ENCODE measurements at places on chromosomes 13 and 19.

GRCh38 chr19:6292006-6292405 lies 12.2 kb upstream of the MLLT1 start:
- DNase-seq: no peak

DNA sequence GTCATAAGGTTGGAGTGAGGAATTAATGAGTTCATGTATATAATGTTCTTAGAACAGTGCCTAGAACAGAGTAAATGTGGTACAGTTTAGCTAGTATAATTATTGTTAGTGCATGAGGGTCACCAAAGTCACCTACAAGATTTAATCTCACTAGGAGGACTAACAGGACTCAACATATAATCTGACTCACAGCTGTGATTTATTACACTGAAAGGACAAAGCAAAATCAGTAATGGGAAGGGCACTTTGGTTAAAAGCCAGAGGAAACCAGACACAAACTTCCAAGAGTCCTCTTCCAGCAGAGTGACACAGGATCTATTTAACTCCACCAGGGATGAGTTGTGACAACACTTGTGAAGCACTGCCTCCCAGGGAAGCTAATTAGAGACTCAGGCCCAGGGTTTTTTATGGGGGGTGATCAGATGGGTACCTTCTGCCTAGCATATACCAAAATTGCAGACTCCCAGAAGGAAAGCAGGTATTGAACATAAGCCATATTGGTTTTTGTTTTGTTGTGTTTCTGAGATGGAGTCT lies 341.2 kb upstream of the DACH1 start:
- DNase-seq: no peak

- DNase-seq: no peak
These were observed 4.0 kb upstream of the RFXAP start for GRCh38 chr13:36815062-36815461.

DNA sequence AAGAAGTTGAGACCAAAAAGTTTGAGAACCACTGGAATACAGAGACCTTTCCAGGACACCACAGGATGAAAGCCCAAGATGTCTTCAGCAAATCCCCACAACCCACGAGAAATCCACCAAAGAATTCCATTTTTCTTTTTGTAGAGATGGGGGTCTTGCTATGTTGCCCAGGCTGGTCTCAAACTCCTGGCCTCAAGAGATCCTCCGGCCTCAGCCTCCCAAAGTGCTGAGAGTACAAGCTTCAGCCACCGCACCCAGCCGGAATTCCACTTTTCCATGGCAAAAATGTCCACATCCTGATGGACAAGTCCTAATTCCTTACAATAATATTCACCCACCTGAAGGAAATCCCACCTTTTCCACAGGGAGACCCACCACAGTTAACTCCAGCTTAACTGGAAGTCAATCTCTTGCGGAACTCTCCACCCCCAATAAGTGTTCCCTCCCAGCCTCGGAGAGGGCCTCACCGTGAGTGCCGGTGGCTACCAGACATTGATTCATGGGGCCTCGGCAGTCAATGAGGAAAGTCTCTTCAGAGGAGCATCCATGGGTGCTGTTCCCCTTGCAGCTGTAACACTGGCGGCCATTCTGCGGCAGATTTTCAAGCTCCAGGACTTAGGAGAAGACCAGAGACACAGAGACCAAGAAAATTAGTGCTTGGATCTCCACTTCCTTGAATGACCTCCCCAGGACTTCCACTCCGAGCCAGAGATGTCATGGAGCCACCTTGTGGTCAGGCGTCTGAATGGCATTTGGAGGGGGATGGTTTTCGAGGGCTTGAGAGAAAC lies 12.3 kb upstream of the CADM4 start:
- DNase-seq: no peak

DNA sequence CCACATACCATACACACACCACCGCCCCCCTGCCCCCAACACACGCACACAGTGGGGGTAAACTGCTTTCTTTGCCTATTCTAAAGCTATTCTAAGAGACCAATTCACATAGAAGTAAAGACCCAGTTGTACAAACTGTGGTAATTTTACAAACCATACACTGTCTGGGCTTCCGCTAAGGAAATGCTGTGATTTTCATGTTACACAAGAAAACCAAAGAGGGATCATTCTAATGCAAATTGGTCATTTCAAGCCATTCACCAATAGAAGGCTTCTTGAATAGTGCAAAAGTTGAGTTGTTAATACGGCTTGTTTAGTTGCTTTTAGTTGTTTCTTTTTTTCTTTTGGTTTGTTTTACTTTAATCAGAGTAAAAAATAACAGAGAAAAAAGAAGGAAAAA lies 202.8 kb downstream of the EFNB2 start:
- no peak for DNase-seq

DNA sequence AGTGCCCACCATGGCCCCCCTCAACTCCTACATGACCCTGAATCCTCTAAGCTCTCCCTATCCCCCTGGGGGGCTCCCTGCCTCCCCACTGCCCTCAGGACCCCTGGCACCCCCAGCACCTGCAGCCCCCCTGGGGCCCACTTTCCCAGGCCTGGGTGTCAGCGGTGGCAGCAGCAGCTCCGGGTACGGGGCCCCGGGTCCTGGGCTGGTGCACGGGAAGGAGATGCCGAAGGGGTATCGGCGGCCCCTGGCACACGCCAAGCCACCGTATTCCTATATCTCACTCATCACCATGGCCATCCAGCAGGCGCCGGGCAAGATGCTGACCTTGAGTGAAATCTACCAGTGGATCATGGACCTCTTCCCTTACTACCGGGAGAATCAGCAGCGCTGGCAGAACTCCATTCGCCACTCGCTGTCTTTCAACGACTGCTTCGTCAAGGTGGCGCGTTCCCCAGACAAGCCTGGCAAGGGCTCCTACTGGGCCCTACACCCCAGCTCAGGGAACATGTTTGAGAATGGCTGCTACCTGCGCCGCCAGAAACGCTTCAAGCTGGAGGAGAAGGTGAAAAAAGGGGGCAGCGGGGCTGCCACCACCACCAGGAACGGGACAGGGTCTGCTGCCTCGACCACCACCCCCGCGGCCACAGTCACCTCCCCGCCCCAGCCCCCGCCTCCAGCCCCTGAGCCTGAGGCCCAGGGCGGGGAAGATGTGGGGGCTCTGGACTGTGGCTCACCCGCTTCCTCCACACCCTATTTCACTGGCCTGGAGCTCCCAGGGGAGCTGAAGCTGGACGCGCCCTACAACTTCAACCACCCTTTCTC lies 8.2 kb downstream of the FOXA3 start:
- no peak for DNase-seq

- DNase-seq: no peak
These were observed 2659.4 kb upstream of the PCDH20 start for GRCh38 chr13:64074971-64075474.

DNA sequence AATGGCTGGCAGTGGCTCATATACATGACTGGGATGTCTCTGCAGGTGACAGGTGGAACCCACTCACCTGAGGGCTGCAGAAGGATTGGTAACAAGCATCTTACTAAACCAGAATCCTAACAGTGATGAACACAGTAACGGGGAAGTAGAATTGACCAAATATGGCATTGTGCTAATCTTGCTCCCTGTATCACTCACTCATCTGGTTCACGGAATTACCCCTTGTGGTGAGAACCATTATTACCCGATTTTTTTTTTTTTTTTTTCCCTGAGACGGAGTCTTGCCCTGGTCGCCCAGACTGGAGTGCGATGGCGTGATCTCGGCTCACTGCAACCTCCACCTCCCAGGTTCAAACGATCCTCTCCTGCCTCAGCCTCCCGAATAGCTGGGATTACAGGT lies 69.5 kb downstream of the PTPRS start:
- DNase-seq: no peak

DNA sequence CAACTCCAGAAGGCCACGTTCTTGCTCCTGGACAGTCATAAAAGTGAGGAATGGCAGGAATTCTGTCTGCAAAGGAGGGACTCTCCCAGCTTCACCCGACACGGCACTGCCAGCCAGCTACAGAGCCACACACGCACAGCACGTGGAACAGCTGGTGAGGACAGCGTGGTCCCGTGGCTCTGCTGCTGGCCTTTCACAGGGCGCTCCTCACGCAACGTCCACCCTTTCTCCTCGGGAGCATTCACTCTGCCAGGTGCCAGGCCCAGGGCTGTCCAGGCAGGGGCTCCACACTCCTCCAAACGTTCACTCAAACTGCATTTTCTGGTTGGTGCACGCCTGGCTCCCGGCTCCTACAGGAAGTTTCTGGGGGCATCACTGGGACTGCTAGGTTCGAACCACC lies 14.4 kb downstream of the GRTP1 start:
- no peak for DNase-seq

DNA sequence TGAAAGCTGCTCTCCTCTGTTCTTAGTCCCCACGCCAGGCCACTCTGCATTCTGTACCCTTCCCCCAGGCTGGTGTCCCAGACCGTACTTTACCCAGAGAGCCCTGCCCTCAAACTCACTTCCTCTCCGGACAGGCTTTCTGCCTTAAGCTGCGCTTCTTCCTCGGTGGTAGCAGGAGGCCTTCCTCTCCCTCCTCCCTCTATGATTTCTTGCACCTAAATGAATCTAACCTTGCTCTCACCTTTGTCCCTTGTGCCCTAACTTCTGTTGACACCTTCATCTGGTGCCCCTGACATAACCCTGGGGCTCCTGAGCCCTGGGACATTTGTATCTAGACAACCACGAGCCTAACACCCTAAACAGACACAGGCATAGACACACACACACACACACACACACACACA lies 29.6 kb upstream of the CEACAM21 start:
- DNase-seq: no peak

DNA sequence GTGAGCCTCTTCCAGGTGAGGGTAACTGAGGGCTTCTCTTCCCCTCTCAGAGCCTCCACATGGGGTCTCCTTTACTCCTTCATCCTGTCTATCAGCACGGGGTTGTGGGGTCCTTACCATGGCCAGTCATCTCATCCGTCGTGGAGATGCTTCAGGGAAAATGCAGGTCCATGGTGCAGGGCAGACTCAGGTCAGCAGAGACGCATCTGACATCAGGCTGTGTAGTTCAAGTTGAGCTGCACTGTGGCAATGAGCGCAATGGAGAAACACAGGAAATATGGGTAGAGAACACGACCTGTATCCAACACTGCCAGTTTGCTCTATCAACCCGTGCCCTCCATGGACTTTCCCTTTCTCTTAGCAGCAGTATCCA lies 13.9 kb downstream of the LILRA5 start:
- no peak for DNase-seq

GRCh38 chr13:110412132-110412914 lies 105.2 kb downstream of the COL4A2 start:
- peak; percentile 40 for DNase-seq

GRCh38 chr13:71613066-71613745 lies 253.8 kb downstream of the DACH1 start:
- DNase-seq: no peak

- DNase-seq: peak; percentile 84
These were observed 8.9 kb upstream of the AMER2 start for GRCh38 chr13:25180775-25181537.

DNA sequence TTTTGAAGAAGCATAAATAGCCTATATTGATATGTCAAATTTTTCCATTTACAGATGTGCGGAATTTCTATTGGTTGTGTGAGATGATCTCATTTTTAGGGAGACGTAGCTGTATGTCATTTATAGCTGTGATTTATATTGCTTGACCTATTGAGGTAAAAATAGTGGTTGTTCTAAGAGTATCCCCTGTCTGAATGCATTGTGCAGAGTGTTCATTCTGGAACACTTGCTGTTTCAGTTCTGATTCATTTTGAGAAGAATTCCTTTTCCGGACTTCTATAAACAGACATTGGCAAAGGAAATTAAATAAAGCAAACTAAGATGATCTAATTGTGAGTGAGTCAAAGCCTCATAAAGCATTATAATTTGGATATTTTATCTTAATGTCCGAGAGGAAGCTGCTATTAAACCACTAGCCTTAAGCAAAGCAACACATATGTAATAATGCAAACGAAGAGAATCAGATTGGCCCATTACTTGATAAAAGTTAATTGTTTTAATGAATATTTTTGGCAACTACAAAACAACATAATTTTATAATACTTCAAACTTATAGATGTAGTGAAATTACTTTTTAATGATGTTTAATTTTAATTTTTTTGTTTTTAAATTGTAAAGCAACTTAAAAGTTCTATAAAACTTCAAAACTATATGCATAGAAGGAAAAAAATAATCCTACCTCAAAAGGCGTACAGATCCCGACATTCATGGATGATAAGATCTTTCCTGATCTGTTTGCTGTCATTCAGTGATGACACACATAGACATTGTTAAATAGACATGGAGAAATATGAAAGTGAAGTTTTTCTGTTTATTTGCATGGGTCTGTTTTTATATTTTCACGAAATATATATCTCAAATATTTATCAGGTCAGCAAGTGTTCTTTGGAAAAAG lies 942.6 kb upstream of the SLC10A2 start:
- DNase-seq: no peak

DNA sequence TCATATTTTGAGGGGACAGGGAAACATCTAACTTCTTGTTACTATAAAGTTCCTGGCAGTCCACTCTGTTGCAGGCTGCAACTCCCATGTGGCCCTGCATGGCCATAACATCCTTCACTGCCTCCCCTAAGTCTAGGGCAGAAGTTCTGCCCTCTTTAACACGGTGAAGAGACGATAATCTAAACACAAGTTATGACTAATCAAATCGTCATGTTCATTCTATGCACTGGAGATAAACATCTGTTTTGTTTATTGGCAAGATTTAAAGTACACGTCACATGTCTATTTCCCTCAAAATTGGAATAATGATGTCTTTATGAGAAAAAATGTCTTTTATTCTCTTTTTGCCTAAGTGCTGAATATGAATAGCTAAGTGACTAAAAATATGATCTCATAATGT lies 1629.4 kb downstream of the PCDH9 start:
- no peak for DNase-seq

- peak; percentile 15 for DNase-seq
These were observed 53.4 kb downstream of the PDS5B start for GRCh38 chr13:32639502-32640105.

DNA sequence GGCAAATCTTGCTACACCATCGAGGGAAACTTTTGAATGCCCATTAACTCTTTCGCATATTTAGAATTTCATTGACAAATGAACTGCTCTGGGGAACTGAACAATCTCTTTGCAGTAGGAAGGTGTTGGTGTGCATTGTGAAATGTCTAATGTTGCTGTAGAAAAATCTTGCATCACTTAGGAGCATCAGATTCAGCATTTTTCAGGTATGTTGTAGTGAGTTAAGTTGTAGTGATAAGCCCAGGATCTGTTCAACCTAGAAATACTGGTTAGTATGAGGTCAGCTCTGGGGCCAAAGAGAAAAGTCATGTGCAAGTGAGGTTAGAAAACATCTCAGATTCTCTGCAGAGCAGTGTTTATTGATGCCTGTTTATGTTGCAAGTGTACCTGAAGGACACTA lies 4.1 kb downstream of the FRY start:
- no peak for DNase-seq

GRCh38 chr13:49183672-49184325 lies 36.3 kb upstream of the MLNR start:
- DNase-seq: no peak

- DNase-seq: no peak
These were observed 82.0 kb downstream of the TEX26 start for GRCh38 chr13:31014456-31014855.

DNA sequence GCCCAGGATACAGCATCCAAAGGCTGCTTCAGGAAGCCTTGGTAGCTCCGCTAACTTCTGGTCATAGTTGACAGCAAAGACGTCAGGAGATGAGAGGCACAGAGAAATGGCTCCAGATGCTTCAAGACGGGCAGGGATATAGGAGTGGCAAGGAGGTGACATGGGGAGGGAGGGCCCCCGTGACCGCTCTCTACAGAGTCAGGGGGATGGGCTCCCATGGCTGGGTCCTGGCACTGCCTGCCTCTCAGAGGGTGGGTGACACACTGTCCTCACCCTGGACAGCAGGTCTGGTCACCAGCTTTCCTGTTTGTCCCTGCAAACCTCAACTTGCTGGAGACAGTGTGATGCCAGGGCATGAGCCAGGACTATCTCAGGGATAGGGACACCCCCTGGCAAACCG lies 10.3 kb upstream of the ZNF14 start:
- no peak for DNase-seq

Measured in GM12878 (cell line).